Endodermal cell (in vitro differentiated cells): ENCODE measurements at places on chromosomes 7 and 10. TPM values are rescaled to one million over a fixed set of nuclear protein-coding genes. Genes with fewer than 3 reads are reported as not detected.
A peak's percentile ranks its signal among the peaks of the same experiment; 100 is the strongest.

GRCh38 chr7:89605362-89605761 lies 548.9 kb upstream of the STEAP1 start:
- no peaks in the 10 kb centered on the region for H3K36me3 ChIP-seq
- H3K27ac ChIP-seq: no peak overlapping the region
- no peaks in the 10 kb centered on the region for H3K4me1 ChIP-seq
- H3K4me3 ChIP-seq: no peak overlapping the region
- DNase-seq: peak; percentile 53

DNA sequence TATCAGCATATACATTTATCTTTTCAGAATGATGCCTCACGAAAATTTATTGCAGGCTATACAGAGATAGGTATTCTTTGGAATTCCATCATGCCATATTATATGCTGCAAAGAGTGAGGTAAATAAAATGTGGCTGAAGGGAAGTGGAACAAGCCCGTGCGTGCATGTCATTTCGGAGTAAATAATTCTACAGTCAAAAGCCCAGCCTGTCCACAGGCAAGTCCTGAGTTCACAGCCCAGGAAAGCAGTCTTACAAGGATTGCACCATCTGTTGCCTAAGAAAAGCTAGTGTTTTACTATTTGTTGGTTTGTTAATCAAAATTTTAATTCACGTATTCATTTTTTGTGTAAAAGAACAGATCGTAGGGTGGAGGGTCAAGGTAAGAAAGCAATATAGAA lies 292.4 kb upstream of the AKR1E2 start:
- H3K4me1 ChIP-seq: no peaks in the 10 kb centered on the region
- no peak for DNase-seq
- H3K4me3 ChIP-seq: no peak overlapping the region
- no peaks in the 10 kb centered on the region for H3K27me3 ChIP-seq
- H3K36me3 ChIP-seq: no peaks in the 10 kb centered on the region
- H3K27ac ChIP-seq: no peak overlapping the region

- H3K4me1 ChIP-seq: no peaks in the 10 kb centered on the region
- no peak overlapping the region for H3K27ac ChIP-seq
- H3K4me3 ChIP-seq: no peak overlapping the region
- H3K27me3 ChIP-seq: no peaks in the 10 kb centered on the region
- no peaks in the 10 kb centered on the region for H3K36me3 ChIP-seq
- DNase-seq: no peak
These were observed 15.2 kb upstream of the TSPAN15 start for GRCh38 chr10:69435966-69436520.

GRCh38 chr10:48447356-48448215 lies 141.1 kb downstream of the MAPK8 start:
- no peaks in the 10 kb centered on the region for H3K36me3 ChIP-seq
- no peak overlapping the region for H3K4me3 ChIP-seq
- no peak overlapping the region for H3K27ac ChIP-seq
- DNase-seq: no peak
- peaks cover 20% of the 10 kb centered on the region for H3K4me1 ChIP-seq

- no peak overlapping the region for H3K4me3 ChIP-seq
- no peaks in the 10 kb centered on the region for H3K36me3 ChIP-seq
- H3K4me1 ChIP-seq: no peaks in the 10 kb centered on the region
- H3K27me3 ChIP-seq: no peaks in the 10 kb centered on the region
These were observed 83.8 kb upstream of the TMEM168 start for GRCh38 chr7:112873831-112874553.

DNA sequence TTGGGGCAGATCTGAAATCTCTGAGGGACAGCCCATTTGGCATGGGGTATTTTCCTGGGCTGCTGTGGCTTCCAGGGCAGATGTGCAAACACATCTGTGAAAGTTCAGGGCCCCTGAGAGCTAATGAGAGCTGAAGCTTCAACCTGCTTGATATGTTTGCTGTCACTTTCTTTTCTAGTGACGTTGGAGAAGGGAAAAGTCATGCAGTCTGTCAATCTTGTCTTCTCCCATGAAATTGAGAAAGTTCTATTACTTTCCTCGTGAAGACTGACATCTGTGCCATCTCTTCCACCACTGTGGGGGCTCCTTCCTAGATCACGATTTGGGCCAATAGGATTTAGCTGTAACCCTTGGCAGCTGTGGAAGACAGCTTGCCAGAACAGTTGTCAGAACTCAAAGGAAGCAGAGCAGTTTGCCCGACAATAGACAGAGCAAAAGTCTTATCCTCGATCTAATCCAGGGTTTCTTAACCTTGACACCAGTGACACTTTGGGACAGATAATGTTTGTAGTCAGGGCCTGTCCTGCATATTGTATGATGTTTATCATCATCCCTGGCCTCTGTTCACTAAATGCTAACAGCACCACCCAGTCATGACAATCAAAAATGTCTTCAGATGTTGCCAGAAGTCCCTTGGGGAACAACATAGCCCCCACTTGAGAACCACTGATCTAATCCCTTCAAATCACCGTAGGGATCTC lies 586.5 kb downstream of the LRMDA start:
- H3K4me3 ChIP-seq: no peak overlapping the region
- H3K36me3 ChIP-seq: no peaks in the 10 kb centered on the region
- H3K27ac ChIP-seq: no peak overlapping the region
- H3K4me1 ChIP-seq: no peaks in the 10 kb centered on the region
- H3K27me3 ChIP-seq: no peaks in the 10 kb centered on the region

DNA sequence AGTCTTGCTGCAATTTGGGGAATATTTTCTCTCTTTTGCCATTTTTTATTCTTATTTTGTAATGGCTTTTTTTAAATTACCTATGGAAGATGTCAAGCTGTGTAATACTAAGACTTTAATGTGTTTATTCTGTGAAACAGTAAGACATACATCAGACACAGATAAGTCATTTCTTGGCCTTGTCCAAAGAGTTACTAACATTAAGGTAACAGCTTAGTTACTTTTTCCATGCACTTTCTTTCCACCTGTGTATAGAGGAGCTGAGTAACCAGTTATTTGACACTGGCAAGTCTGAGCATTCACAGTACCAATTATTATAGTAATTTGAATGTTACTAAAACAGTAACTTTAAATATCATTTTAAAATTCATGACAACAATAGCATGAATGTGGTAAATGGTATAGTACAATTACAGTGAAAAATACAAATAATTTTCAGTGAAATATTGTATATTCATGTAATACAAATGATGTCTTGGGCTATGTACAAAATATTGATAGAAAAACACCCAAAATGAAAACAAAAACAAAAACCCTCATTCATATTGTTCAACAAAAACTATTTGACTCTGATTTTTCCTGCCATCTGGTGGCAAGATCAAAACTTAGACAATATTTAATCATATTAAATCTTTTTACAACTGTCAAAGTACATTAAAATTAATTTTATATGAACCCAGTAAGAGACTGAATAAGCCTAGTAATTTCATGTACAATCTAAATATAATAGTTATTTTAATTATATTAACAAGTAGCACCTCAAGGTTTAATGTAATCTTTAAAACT lies 259.8 kb upstream of the SEMA3A start:
- no peaks in the 10 kb centered on the region for H3K27me3 ChIP-seq
- H3K4me1 ChIP-seq: no peaks in the 10 kb centered on the region
- DNase-seq: no peak
- H3K27ac ChIP-seq: no peak overlapping the region

DNA sequence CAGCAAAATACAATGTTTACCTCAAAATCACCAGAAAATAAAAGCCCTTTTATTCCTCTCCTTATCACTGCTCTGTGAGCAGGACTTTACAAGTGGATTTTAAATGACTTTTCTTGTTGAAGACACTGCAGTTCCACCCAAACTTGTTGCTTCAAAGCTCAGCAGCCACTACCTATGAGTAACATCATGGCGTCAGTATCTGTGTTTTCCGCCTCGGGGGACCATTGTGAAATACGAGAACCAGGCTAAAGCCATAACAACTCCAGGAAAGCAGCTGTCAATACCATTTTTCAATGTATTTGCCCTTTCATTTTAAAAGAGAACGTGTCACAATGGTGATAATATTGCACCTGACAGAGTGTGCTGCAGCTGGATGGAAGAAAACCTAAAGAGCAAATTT lies 284.0 kb upstream of the RNF32 start:
- DNase-seq: no peak
- no peak overlapping the region for H3K4me3 ChIP-seq
- no peak overlapping the region for H3K27ac ChIP-seq
- H3K4me1 ChIP-seq: no peaks in the 10 kb centered on the region

GRCh38 chr10:125060826-125061556 lies 99.4 kb downstream of the CTBP2 start:
- H3K4me3 ChIP-seq: no peak overlapping the region
- H3K4me1 ChIP-seq: no peaks in the 10 kb centered on the region
- peak; percentile 90 for DNase-seq
- H3K27ac ChIP-seq: peak overlapping the region; percentile 52
- H3K27me3 ChIP-seq: no peaks in the 10 kb centered on the region

DNA sequence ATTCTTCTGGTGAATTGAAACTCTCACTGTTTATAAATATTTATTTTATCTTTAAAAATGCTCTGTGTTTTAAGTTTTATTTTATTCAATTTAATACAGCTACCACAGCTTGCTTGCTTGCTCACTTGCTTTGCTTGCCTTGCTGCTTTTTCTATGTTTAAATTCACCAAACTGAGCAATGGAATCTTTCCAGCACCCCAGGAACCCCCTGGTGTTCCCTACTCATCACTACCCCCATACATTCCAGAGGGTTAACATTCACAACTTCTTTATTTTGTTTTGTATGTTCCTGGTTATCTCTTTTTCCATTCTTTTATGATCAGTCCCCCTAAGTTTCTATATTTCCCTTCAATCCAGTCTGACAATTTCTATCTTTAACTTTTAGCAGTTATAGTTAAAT lies 166.5 kb upstream of the COL1A2 start:
- peaks cover 3% of the 10 kb centered on the region for H3K4me1 ChIP-seq
- peak; percentile 60 for DNase-seq
- no peak overlapping the region for H3K27ac ChIP-seq
- no peaks in the 10 kb centered on the region for H3K27me3 ChIP-seq
- H3K36me3 ChIP-seq: no peaks in the 10 kb centered on the region

- no peak overlapping the region for H3K4me3 ChIP-seq
- no peak for DNase-seq
- no peaks in the 10 kb centered on the region for H3K36me3 ChIP-seq
- H3K27ac ChIP-seq: no peak overlapping the region
- H3K4me1 ChIP-seq: no peaks in the 10 kb centered on the region
These were observed 31.0 kb upstream of the PWWP2B start for GRCh38 chr10:132366006-132366405.

DNA sequence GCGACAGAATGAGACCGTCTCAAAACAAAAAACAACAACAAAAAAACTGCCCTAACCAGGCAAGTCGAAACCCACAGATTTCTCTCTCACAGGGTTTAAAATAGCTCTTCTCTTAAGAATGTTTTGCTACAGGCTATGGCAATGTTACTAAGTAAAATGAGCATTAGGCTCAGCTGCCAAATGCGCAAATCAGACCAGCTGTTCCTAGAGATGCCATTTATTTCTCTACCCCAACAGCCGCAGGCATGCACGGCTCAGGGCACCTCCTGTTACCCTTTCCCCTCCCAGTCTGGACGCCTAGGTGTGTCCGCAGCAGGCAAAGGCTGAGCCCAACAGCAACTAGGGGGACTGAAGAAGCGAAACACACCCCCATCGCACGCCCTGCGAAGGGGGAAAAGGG lies 168.3 kb upstream of the MBL2 start:
- H3K4me1 ChIP-seq: no peaks in the 10 kb centered on the region
- no peak overlapping the region for H3K4me3 ChIP-seq
- no peak overlapping the region for H3K27ac ChIP-seq
- H3K36me3 ChIP-seq: no peaks in the 10 kb centered on the region
- no peaks in the 10 kb centered on the region for H3K27me3 ChIP-seq
- DNase-seq: no peak

DNA sequence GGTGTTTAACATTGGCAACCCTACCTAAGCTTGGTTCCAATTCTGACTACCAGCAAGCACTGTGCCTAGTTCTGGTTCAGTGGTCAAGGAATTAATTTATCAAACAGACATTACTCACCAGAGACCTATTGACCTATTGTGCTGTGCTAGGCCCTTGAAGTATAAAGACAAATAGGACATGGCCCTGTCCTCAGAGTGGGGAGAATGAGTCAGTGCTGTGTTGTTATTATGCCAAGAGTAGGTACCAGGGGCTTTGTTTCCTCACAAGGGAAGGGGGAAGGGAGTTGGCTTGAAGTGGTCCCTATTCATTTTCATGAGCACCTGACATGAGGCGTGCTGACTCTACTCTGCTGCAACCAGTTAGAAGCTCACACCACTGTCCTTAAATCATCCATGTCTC lies 62.6 kb upstream of the PLPP4 start:
- H3K36me3 ChIP-seq: no peaks in the 10 kb centered on the region
- H3K27me3 ChIP-seq: no peaks in the 10 kb centered on the region
- H3K4me1 ChIP-seq: no peaks in the 10 kb centered on the region
- H3K27ac ChIP-seq: no peak overlapping the region

DNA sequence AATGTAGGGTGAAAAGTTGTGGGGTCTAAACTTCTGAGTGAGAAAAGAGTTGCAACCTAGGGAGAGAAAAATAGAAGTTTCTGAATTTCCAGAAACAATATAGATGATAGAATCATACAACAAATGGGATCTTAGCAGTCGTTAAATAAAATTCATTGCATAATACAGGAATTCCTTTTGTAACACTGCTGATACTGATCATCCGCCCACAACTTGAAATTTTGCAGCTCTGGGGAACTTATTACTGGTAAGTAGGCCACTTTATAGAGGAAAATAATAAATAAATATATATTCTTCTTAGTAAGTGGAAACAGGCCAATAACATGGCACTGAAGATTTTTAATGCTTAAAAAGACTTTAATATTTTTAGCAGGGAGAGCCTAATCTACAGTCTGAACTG lies 81.9 kb upstream of the SMIM30 start:
- H3K4me3 ChIP-seq: no peak overlapping the region
- no peak for DNase-seq
- H3K27ac ChIP-seq: no peak overlapping the region
- H3K27me3 ChIP-seq: peaks cover 91% of the 10 kb centered on the region

CYP3A4 gene
- not detected in 3 replicates for total RNA-seq

GIMAP5 gene
- total RNA-seq: not detected in 3 replicates
